ENCODE measurements at places on chromosomes 2 and 18.
A peak's percentile ranks its signal among the peaks of the same experiment; 100 is the strongest.

GRCh38 chr2:27211241-27211942, 449 bp upstream of the ATRAID start:
- no peak for DNase-seq

- no peak for DNase-seq
These were observed 283.3 kb upstream of the THUMPD2 start for GRCh38 chr2:40062381-40062780.

DNA sequence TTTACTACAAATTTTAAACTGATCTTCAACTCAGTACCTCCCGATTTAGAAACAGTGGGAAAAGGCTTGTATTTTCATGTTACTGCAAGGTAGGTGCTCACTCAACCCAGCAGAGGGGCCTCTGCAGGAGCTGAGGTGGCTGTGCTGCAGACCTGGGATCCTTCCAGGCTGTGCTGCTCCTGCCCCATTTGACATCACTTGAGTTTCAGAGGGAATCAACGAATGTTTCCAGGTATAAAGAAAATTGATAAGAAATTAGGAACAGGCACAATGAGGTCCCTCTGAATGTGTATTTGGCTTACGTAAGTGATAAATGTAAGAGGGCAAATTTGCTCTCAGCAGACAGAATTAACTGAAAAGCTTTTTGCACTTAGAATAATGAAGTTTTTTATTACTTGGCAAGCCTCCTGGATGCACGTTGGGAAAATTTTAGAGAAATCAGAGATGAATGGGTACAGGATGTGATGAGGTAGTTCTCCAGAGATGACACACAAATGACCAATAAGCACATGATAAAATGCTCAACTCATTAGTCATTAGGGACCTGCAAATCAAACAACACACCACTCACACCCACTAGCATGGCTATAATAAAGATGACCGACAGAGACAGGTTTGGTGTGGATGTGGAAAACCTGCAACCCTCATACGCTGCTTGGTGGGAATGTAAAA, 114.0 kb downstream of the NOL10 start:
- peak; percentile 42 for DNase-seq

DNA sequence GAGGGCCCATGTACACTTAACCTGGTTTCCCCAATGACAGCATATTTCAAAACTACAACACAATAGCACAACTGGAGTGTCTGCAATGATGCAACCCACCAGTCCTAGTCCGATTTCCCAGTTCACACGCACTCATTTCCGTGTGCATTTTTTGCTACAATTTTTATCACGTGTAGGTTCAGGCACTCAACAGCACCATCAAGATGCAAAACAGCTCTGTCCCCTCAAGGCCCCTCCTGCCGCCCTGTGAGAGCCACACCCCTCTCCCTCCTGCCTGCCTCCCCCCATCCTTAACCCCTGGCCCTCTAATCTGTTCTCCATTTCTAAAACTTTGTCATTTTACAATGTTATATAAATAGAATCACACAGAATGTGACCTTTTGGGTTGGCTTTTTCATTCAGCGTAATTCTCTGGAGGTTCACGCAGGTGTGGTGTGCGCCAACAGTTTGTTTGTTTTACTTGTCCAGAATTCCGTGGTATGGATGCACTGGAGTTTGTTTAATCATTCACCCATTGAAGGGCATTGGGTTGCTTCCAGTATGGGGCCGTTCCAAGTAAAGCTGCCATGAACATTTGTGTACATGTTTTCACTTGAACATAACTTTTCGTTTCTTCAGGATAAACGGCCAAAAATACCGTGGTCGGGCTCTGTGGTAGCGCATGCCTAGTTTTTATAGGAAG, 8.4 kb downstream of the KCNIP3 start:
- DNase-seq: no peak

- no peak for DNase-seq
These were observed 65.9 kb downstream of the NBEAL1 start for GRCh38 chr2:203080447-203081045.

DNA sequence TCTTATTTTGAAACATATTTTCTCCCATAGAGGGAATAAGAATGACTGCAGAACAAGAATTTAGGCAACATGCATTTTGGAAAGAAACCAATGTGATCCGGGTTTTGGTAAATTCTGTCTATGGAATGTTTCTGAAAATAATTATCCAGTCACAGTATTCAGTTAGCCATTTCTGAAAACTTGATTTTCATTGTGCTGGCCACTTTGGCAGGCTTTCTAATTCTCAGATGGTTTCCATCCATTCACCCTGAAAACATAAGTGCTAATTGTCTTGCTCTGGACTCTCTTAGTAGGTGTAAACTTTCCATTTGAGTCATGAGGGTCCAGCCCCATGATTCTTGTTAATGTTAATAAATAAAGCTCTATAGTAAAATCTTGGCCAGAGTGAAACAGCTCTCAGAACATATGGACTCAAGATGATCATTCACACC, 176.5 kb downstream of the RBM43 start:
- DNase-seq: no peak

- no peak for DNase-seq
These were observed 144.0 kb downstream of the MSH2 start for GRCh38 chr2:47546994-47547393.

DNA sequence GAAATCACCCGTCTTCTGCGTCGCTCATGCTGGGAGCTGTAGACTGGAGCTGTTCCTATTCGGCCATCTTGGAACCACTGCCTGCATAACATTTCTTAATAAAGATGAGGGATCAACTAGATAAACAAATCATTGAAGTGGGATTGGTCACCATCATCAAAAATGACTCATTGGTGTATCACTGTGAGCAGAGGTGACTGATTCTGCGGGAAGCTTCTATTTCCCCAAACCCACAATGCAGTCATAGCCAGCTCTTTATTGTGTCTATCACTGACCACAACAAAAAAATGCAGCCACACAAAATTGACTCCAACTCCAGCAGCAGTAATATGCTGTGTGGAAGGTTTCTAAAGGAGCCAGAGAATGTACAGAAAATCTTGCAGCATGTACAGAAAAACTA, 630.7 kb upstream of the HS6ST1 start:
- DNase-seq: no peak

- no peak for DNase-seq
These were observed 222.3 kb downstream of the SH3RF3 start for GRCh38 chr2:109351164-109351756.

GRCh38 chr18:26089293-26090129, 902 bp downstream of the SS18 start:
- no peak for DNase-seq

DNA sequence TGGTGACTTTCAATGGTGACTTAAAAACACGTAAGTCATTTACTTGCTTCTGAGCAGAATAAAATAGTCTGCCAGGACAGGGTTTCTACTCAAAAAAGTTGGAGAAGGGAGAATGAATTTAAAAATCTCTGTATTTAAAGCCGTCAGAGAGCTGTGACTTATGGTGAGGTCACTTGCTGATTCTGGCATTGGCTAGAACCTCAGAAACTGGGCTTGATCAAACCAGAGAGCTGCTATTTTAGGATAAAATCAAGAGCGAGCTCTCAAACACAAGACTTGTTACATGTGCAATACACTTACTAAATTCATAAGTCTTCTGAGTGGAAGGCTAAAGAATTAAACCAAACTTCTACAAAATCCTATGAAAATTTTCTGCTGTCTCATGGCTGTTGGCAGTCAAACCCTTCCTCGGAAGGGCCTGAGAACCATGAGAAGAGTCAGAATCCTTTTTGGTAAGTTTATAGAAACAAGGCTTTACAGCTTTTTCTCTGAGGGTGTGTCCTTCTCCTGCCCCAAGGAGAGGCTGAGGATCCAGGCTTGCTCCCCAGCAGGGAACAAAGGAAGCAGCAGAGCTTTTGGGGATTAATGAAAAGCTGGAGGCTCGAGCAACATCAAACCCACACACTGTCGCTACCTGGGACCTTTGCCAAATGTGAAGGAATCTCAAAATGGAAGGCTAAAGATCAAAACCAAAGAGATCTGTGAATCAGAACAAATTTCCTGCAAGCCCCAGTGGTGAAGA, 816.4 kb downstream of the SOCS6 start:
- DNase-seq: no peak

DNA sequence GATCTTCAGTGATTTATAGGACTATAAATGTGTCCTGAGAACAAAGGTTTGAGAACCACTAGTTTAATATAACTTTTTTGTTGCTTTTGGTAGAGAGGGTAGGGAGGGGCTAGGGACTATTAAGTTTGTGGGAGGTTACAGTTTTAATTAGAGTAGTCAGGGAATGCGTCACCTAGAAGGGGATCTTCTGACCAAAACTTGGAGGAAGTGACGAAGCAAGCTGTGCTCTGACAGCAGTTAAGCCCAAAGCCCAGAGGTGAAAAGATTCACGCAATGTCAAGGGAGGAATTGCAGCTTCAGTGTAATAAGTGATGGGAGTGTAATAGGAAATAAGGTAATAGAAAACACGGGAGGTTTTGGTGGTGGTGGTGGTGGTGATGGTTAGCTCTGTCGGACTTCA, 8.1 kb downstream of the TDRD15 start:
- DNase-seq: no peak

- DNase-seq: no peak
These were observed 975.7 kb upstream of the ZEB2 start for GRCh38 chr2:145495590-145495989.
